Activated naive CD4-positive, alpha-beta T cell treated with anti-CD3 and anti-CD28 coated beads for 36 hours (primary cell): ENCODE measurements at places on chromosomes 16 and 17. TPM values are rescaled to one million over a fixed set of nuclear protein-coding genes. Genes with fewer than 3 reads are reported as not detected.

CD300C gene
- not detected for total RNA-seq

KRTAP3-1 gene
- not detected for total RNA-seq

SULT1A1 gene
- total RNA-seq, result 10.8 TPM

QRICH2 gene
- 0.52 TPM for total RNA-seq

NPIPB6 gene
- total RNA-seq, result 2.0 TPM

CHST5 gene
- total RNA-seq, result 0.10 TPM

ABAT gene
- total RNA-seq, result 2.7 TPM

CACNA1G gene
- 0.24 TPM for total RNA-seq

GLIS2 gene
- 0.12 TPM for total RNA-seq

MT1F gene
- 6.4 TPM for total RNA-seq

NPIPA2 gene
- 3.6 TPM for total RNA-seq

GUCY2D gene
- not detected for total RNA-seq

MT4 gene
- total RNA-seq, result not detected

DYNLRB2 gene
- not detected for total RNA-seq

DNA sequence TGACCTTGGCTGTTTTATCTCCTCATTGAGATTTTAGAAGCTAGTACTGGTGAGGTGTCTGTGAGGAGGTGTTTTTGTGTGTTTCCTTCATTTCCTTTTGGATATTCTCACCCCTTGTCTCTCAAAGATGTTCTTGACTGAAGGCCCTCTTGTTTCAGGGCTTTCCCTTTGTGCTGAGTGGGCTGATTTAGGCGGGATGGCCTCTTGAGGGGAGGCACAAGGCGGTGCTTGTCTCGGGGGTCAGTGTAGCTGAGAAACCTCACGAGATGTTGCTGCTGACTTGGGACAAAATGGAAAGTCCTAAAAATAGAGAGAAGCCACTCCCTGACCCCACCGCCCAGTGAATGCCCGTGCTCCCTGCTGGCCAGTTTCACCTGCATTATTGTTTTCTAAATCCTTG lies 14.2 kb downstream of the CRAMP1 start:
- no peak overlapping the region for H3K27ac ChIP-seq
- no peak overlapping the region for H3K4me3 ChIP-seq
- H3K36me3 ChIP-seq, result peaks cover 15% of the 10 kb centered on the region
- no peaks in the 10 kb centered on the region for H3K27me3 ChIP-seq
- DNase-seq, result no peak
- H3K4me1 ChIP-seq, result peaks cover 11% of the 10 kb centered on the region

DNA sequence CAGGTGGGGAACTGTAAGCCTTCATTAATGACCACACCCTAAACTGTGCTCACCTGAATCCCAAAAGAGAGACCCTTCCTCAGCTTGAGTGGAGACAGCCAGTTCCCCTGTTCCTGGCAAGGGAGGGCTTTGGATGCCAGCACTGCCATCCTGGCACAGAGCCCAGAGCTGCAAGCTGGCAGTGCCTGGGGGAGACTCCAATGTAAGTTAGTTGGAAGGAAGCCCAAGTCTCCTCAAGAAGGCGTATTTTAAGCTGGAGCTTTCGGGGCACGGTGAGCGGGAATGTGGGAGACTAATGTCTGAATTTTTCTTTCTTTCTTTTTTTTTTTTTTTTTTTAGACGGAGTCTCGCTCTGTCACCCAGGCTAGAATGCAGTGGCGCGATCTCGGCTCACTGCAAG lies 4.7 kb downstream of the CDC42EP4 start:
- peaks cover 6% of the 10 kb centered on the region for H3K27me3 ChIP-seq
- H3K36me3 ChIP-seq, result no peaks in the 10 kb centered on the region
- H3K4me1 ChIP-seq, result peaks cover 12% of the 10 kb centered on the region
- no peak overlapping the region for H3K27ac ChIP-seq

DNA sequence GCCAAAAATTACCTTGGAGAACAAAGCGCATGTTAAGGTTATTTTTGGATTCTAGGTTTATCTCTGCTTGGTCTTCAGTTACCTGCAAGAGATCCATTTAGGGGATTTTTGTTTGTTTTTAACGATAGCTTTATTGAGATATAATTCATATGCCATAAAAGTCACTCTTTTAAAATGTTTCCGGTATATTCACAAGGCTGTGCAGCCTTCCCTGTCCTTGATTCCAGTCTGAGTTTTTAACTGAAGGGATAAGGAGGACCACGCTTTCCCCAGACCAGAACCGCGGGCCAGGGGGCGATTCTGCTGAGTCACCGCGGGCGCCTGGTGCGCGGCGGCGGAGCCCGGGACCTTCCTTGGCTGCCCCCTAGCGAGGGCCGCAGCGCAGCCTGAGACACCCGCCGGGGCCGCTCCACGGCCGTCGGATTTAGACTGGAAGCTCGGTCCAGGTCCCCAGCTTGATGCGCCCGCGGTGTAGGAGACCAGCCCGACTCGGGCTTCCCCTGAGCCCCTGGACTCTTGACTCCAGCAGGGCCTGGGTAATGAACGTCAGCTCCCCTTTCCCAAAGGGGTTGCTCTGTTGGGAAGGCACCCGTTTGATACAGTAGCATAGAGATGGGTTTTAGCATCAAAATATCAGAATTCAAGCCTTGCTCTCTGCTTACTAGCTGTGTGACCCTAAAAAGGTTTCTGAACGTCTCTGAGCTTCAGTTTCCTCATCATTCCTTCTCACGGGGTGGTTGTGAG lies 50.0 kb upstream of the STH start:
- peaks cover 16% of the 10 kb centered on the region for H3K27me3 ChIP-seq
- no peak overlapping the region for H3K27ac ChIP-seq
- peak overlapping the region; percentile 69 for H3K4me3 ChIP-seq
- peak; percentile 73 for DNase-seq

DNA sequence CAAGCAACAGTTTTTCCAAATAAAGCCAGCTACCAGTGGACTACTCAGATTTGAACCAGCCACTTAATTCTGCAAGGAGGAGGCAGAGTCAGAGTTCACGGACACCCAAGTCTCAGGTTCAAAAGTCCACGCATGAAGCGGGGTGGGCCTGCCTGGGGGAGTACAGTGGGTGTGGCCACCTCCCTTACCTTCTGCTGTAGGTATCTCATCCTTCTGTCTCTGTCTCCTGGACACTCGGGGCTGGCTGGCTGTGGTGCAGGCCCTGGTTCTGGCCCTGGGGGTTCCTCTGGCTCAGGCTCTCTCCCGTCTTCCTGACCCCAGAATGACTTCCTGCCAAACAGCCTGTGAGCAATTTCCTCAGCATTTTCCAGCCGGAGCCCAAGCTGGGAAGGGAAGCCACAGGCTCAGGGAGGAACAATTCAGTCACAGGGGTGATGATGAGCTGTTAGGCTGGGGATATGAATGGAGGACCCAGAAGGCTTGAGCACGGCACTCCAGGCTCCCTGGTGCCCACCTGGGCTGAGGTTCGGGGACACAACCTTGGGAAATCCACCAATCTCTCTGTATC lies 101.9 kb downstream of the LITAF start:
- peaks cover 20% of the 10 kb centered on the region for H3K36me3 ChIP-seq
- no peaks in the 10 kb centered on the region for H3K27me3 ChIP-seq
- no peaks in the 10 kb centered on the region for H3K4me1 ChIP-seq

- no peaks in the 10 kb centered on the region for H3K27me3 ChIP-seq
- no peak for DNase-seq
- H3K36me3 ChIP-seq, result no peaks in the 10 kb centered on the region
- H3K27ac ChIP-seq, result no peak overlapping the region
- H3K4me3 ChIP-seq, result no peak overlapping the region
These were observed 290.4 kb upstream of the MON1B start for GRCh38 chr16:76900285-76901263.

DNA sequence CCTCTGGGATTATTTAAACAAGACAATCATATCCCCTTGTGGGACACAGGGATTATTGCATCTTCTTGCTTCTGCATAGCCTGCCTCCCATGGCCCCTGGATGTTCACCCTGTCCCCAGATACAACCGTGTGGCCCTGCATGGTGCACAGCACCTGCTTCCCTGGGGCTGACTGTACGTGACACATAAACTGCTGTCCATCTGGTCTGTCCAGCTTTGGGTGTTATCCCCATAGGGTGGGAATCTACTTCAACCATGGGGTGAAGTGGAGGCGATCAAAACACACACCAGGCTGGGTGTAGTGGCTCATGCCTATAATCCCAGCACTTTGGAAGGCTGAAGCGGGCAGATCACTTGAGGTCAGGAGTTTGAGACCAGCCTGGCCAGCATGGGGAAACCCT lies 138.8 kb downstream of the XYLT1 start:
- peaks cover 4% of the 10 kb centered on the region for H3K4me1 ChIP-seq
- H3K27me3 ChIP-seq, result no peaks in the 10 kb centered on the region
- DNase-seq, result no peak
- no peak overlapping the region for H3K4me3 ChIP-seq
- H3K27ac ChIP-seq, result no peak overlapping the region
- H3K36me3 ChIP-seq, result peaks cover 1% of the 10 kb centered on the region

- no peaks in the 10 kb centered on the region for H3K36me3 ChIP-seq
- DNase-seq, result peak; percentile 12
- peak overlapping the region; percentile 73 for H3K4me3 ChIP-seq
- H3K27me3 ChIP-seq, result peaks cover 6% of the 10 kb centered on the region
- peaks cover 4% of the 10 kb centered on the region for H3K4me1 ChIP-seq
- no peak overlapping the region for H3K27ac ChIP-seq
These were observed 441 bp downstream of the CMTM4 start for GRCh38 chr16:66695935-66696668.

DNA sequence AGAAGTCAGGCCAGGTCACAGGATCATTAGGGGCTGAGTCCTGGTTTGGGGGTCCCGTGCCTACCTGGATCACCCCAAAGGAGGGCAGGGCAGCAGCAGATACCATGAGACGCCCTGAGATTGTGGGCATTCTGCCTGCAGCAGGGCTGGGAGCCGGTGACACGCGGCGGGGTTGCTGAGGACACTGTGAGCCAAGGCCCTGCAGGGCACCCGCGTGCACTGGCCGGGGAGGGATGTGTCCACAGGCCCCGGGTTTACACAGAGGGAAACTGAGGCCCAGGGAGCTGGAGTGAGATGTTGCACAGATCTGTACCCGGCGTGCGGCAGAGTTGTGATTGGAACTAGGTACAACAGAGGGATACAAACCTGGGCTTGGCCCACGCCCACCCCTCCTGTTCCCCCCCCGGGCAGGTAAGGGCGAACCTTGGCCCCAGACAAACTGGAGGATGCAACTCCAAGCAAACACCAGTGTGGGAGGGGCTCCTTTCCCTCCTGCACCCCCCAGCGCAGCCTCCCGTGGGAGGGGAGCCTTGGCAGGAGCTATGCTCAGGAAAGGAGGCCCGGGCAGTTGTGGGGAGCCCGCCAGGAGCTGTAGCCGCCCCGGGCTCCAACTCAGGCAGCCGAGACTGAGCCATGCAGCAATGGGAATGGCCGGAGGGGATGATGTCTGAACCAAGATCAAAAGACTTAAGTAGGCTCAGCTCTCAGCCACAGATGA lies 91.3 kb downstream of the ENGASE start:
- H3K4me3 ChIP-seq, result no peak overlapping the region
- H3K36me3 ChIP-seq, result no peaks in the 10 kb centered on the region
- H3K4me1 ChIP-seq, result peaks cover 11% of the 10 kb centered on the region
- H3K27ac ChIP-seq, result no peak overlapping the region

GRCh38 chr16:75394941-75395340 lies 38.4 kb downstream of the CFDP1 start:
- peaks cover 13% of the 10 kb centered on the region for H3K36me3 ChIP-seq
- H3K4me3 ChIP-seq, result no peak overlapping the region
- no peak overlapping the region for H3K27ac ChIP-seq
- no peaks in the 10 kb centered on the region for H3K27me3 ChIP-seq
- no peak for DNase-seq
- peaks cover 4% of the 10 kb centered on the region for H3K4me1 ChIP-seq

- H3K4me3 ChIP-seq, result no peak overlapping the region
- H3K27me3 ChIP-seq, result peaks cover 25% of the 10 kb centered on the region
- H3K4me1 ChIP-seq, result peaks cover 3% of the 10 kb centered on the region
- no peak for DNase-seq
- H3K27ac ChIP-seq, result no peak overlapping the region
These were observed 5.6 kb downstream of the GFAP start for GRCh38 chr17:44909681-44910144.

- DNase-seq, result no peak
- H3K36me3 ChIP-seq, result peaks cover 23% of the 10 kb centered on the region
- H3K4me3 ChIP-seq, result peak overlapping the region; percentile 46
- peak overlapping the region; percentile 98 for H3K27ac ChIP-seq
These were observed 48.7 kb upstream of the FOXJ1 start for GRCh38 chr17:76189741-76190140.

DNA sequence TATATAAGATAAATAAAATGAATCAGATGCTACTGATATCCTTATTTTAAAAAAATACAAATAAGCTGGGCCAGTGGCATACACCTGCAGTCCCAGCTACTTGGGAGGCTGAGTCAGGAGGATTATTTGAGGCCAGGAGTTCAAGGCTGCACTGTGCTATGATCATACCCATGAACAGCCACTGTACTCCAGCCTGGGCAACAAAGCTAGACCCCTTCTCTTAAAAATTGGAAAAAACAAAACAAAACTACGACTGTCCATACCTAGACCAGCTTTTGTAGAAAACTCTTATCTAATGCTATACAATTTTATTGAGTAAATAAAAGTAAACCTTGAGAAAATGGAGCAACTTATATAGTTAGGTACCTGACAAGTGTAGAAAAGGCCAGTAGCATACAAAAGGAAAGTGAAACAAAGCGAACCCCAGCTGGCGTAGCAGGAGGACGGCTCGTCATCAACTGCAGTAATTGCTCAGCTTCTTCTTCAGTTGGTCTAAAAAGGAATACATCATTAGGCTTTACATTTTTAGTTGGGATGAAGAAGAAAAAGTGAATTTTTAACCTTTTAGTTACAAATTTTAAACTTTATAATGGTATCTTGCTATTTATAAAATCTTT lies 23.6 kb downstream of the INTS2 start:
- DNase-seq, result peak; percentile 56
- H3K4me3 ChIP-seq, result no peak overlapping the region
- H3K27ac ChIP-seq, result no peak overlapping the region
- H3K27me3 ChIP-seq, result no peaks in the 10 kb centered on the region
- peaks cover 25% of the 10 kb centered on the region for H3K36me3 ChIP-seq

DNA sequence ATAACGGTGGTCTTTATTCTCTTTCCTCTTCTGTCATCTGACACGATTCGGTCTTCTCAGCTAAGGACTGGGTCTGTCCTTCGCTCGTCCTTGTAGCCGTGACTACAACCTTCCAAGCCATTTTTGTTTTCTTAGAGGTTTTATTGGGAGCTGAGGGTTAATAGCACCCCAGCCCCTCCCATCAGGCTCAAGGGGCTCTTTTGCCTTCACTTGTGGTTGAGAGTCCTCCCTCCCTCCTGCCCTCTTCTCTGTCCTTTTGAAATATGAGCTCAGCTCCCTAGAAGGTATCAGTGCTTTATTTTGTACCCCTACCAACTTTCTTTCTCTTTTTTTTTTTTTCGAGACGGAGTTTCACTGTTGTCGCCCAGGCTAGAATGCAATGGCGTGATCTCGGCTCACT lies 24.7 kb downstream of the SOCS3 start:
- H3K27ac ChIP-seq, result no peak overlapping the region
- H3K36me3 ChIP-seq, result no peaks in the 10 kb centered on the region
- no peak overlapping the region for H3K4me3 ChIP-seq
